Activated CD4-positive, CD25-positive, alpha-beta regulatory T cell treated with anti-CD3 and anti-CD28 coated beads, Interleukin-2, amount 50 U/mL, for 72 hours (primary cell): ENCODE measurements at places on chromosomes 2 and 18.

GRCh38 chr2:203654826-203655225 is 51.6 kb upstream of the CD28 start:
- no peak for DNase-seq

GRCh38 chr2:229752970-229753729 is 38.8 kb upstream of the DNER start:
- DNase-seq, result no peak

GRCh38 chr2:175621821-175622220 is 380.2 kb downstream of the LNPK start:
- DNase-seq, result no peak

DNA sequence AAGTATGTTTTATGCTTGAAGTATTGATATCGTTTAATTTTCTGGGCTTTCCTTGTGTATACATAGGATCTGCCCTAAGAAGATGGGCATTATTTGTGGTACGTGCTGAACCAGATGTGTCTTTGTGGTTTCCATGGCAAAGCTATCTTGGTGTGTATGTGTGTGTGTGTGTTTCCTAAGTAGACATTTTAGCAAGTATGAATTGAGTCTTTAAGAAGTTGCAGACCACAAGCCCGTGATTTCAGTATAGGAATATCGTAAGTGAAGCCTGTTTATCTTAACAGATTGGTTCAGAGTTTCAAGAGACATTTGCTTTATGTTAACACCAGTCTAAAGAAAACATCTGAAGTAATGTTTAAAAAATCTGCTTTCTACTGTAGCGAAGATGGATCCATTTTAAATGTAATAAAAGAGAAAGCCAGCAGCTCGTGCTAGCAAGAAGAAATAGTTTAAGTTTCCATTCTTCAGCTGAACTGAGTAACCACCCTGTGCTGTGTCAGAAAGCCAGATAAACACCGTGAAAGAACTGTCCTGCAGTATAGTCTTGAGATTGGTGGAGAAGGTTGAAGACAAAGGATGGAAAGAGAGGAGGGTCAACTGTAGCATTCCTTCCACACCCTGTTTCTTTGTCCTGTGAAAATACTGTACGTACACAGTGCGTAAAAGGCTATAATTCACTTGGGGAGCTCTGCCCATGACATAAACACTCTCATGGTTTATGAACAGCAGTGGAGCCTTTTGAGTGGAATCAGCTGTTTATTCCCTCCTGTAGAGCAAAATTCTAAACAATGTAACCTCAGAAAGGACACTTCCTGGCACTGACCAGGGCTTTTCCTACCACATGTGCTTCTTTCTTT is 91.9 kb upstream of the FOSL2 start:
- no peak for DNase-seq

- no peak for DNase-seq
Measured at GRCh38 chr2:151771599-151772358, 37.5 kb upstream of the NEB start.

DNA sequence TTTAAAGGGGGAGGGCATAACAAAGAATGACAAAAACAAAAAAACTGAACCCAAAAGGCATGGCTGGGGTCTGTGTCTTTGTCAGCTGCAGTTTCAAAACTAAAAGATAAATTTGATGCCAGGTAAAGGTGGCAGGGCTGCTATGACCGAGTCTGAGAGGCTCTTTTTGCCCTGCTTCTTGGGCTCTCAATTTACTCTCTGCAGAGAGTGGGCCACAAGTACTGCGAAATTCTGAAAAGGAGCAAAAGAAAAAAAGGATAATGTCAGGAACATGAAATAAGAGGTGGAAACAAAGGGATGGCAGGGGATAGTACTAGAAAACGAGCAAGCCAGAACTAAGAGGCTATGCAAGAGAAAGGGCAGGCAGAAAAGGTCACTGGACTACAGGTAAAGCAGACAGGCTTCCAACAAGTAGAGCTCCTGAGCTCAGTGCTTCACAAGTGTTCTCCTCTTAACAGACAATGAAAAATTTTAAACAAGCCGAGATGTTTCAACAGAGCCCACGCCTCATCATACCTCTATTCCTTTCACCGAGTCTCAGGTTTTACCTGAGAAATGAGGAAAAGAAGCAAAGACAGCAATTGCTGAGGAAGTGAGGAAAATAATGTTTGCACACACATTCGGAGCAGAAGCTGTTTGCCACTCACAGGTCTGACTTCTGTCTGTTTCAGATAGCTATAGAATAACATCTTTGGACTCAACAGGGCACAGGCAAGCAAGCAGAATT is 7.3 kb downstream of the IRS1 start:
- DNase-seq, result no peak

GRCh38 chr2:44275927-44276303 is 635 bp downstream of the SLC3A1 start:
- no peak for DNase-seq

GRCh38 chr2:59993726-59994125 is 559.7 kb downstream of the BCL11A start:
- no peak for DNase-seq

GRCh38 chr2:194103941-194104659 is 1552.9 kb upstream of the SLC39A10 start:
- no peak for DNase-seq

DNA sequence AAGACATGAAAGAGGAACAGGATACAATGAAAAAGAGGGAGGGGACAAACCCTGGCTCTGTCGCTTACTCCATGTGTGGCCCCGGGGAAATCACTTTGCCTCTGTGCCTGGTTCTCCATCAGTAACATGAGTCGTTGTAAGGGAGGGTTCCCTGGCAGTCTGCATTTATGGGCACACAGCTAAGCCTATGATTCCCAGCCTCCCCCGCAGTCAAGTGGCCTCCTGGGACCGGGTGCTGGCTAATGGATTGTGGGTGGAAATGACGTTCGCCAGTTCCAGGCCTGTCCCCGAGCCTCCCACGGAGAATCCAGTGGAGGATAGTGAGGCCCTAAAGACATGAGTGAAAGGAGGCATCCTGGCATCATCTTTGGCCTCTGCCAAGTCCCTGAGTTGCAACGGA is 42.7 kb downstream of the SFXN5 start:
- no peak for DNase-seq

DNA sequence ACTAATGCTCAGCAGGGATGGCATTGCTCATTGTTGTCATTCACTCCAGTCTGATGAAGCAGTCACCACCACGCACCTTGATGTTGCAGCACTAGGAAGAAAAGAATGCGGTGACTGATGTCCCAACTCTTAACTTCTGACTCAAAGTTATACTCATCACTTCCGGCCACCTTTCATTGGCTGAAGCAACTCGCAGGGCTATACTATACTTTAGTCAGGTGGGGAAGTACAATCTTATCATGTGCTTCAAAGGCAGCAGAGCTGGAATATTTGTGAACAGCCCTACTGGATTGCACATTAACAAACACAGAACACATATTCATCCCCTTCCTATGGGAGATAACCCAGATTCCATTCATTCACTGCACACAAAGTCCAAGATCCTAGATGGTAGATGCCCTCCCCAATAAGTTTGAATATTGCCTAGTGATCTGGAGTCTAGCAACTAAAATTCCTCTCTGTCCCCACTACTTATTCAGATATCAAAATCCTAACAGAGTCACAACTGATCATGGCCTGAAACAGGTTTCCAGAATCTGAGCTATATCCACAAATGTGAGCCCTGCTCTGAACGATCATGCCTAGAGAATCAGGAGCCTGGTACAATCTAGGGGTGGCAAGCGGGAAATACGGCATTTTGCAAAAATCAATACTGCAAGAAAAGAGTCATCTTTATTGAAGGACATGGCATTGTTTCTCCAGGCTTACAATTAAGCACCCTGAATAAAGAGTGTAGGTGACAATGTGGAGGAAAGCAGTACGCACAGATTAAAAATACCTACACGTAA is 3.4 kb upstream of the SPATS2L start:
- no peak for DNase-seq

DNA sequence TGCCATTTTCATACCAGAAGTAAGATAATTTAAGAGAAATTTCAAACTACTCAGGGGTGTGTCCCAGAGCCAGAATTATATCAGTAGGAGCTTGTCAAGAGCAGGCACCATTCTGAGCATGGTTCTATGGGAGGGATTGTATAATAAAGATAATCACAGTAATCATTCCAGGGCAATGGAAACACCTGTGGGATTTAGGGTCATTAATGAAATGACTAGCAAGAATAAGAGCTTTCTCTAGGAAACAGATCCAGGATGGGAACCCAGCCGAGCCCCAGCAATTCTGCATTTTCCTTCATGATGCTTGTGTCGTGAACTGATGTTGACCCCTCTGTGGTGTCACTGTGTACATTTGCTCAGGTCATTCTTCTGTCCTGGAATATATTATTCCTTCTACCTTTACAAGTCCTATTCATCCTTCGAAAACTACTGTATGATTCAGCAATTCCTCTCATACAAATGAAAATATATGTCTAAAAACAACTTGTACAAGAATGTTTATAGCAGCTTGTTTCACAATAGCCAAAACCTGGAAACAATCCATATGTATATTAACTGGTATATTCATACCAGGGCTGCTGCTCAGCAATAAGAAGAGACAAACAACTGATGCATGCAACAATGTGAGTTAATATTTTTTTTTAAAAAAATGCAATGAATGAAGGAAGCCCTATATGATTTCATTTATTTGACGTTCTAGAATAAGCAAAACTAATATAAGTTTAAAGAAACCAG is 687.8 kb upstream of the KLHL29 start:
- DNase-seq, result no peak

DNA sequence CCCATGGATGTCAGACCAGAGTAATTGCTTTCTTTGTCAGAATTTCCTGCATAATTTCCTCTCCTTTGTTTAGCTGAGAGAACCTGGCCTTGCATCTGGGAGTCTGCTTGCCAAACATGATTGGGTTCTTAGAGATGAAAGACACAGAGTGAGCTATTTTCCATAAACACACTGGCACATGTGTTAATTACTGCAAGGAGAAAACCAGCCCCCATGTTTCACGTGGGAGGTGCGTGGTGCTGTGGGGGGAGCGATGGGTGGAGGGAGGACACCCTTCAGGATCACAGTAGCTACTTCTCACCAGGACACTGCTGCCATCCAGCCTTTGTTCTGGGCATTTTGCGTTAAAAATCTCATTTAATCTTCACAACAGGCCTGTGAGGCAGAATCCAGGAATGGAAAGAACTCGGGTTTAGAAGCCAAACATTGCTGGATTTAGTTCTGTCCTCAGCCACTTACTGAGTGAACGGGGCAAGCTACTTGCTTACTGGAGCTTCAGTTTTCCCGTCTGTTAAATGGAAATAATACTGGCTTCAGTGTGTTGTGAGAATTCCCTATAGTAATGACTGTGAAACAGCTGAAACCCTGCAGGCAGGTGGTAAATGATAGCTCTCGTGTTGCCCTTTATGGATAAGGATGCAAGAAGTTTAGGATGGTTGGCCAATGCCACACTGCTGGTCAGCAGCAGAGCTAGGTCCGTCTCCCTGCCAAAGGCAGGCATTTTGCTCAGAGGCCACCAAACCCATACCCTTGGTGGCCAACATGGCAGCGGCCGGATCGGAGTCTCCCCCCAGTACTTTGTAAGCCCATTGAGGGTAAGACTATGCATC is 100.1 kb upstream of the ASAP2 start:
- no peak for DNase-seq

DNA sequence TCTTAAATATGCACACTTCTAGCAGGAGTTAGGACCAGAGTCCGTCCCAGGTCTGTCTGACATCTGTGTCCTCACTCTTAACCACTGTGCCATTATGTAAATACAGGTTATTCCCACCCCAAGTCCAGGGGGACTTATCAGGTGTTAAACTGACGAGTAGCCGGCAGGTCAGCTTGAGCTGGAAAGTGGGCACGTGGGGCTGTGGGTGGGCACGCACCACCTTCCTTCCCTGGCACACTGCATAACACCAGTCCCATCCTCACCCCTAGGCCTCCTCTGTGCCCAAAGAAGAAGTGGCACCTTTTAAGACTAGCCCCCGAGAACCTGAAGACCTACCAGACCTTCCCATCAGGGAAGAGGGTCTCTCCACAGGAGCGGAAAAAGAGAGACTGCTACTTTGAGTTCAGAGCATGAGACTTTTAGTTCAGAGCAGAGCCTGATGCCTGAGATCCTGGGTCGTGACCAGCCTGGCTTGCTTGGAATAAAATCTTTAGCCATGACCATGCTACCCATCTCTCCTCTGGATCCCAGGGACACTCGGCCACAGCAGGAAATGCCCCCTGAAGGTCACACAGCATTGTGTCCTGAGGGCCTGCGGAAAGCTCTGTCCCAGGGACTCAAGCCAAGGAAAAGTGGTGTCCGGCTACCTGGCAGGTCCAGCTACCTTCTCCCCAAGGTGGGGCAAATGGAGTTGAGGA is 62.0 kb downstream of the CIB4 start:
- DNase-seq, result no peak

- DNase-seq, result no peak
Measured at GRCh38 chr2:3293221-3293620, 84.4 kb downstream of the EIPR1 start.

GRCh38 chr2:57892920-57893319 is 153.7 kb upstream of the VRK2 start:
- DNase-seq, result no peak

GRCh38 chr2:54555318-54555837 is 99.3 kb downstream of the SPTBN1 start:
- DNase-seq, result no peak

DNA sequence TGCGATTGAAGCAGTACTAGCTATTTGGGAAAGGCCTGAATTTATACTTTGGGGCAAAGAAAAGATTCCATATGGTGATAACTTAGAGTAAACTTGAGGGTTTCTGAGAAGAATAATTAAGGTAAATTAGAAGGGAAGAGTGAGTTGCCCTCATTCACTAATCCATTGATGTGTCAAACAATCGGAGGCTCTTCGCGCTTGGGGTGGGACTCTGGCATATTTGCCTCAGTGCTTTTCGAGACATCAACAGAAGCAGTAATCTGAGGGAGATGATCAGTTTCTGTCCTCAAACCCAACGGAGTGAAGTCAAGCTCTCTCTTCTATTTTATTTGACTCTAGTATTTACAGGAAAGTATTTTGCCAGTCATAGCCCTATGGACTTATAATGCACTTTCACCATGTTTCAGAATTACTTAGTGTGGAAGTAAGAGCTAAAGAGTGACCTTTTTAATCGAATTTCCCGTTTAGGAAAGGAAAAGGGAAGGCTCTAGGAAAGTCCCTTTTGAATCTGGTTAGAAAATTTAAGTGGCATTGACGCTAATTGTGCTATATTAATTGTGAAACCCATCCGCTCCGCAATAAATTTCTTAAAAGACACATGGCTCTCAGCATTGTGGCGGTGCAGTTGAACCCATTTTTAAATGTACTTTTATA is 1.3 kb downstream of the RAB10 start:
- DNase-seq, result no peak
